Sigmoid colon (tissue), 7 donors: ENCODE measurements at places on chromosomes 6 and 20. TPM values are rescaled to one million over a fixed set of nuclear protein-coding genes. Genes with fewer than 3 reads are reported as not detected.

ZBTB12 gene
- 1.1 TPM for total RNA-seq

SMLR1 gene
- not detected for total RNA-seq

CRYBG1 gene
- 5.8 TPM for total RNA-seq

NKX2-2 gene
- total RNA-seq = not detected

CST7 gene
- not detected for total RNA-seq

DNA sequence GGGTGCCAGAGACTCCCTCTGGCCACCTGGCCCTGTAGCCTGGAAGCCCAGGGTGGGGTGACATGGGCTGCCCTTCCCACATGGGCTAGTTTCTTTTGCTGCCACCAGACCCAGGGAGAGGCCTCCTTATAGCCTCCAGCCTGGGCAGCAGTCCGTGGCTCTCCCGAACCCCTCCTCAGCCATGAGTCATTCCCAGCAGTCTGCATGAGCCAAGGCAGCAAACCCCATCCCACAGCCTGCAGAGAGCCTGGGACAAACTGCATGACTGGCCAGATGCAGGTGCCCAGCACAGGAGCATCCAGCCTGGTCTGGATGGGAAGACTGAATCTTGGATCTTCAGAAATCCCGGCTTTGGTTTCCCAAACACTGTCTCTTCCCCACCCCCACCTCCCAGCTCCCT, 75.7 kb downstream of the MRPL14 start:
- no peak for DNase-seq

GRCh38 chr6:161439093-161439492, 165.2 kb upstream of the AGPAT4 start:
- DNase-seq = peak; percentile 76

DNA sequence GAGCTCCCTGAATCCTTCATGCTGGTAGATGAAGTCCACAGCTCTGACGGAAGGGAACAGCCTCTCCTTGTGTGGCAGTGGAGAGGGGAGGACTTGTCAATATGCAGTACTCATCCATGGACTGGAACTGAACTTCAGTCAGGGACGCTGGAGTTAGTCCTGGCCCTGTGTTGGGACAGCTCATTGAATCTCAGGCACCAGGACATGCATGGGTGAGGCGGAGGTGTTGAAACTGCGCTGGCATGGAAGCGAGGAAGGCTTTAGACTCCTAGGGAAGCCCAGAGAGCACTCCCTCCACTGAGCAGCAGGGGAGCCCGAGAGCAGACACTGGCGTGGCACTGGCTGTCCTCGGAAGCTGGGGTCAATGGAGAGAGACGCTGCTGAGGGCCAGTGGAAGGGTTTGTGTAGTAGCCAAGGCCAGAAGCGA, 161.3 kb upstream of the GGTLC1 start:
- no peak for DNase-seq

DNA sequence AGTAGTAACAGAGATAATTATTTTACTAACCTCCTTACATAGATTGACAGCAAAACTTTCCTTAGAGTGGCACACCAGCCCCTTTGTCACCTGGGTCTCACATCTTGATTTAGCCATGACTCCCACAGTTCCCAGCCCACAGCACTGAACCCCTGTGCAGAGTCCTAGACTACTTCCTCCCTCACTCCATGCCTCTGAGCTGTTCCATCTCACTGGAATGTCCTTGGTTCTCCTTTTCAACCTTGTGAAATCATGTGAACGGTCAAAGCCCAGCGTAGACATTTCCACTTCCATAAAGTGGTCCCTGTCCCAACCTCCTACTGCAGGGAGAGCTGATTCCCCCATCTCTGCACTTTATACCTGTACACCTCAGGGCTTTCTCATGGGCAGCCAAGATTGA, 19.7 kb downstream of the CGA start:
- DNase-seq = no peak

- no peak for DNase-seq
Observed at GRCh38 chr20:41078329-41078728, 49.7 kb downstream of the TOP1 start.

DNA sequence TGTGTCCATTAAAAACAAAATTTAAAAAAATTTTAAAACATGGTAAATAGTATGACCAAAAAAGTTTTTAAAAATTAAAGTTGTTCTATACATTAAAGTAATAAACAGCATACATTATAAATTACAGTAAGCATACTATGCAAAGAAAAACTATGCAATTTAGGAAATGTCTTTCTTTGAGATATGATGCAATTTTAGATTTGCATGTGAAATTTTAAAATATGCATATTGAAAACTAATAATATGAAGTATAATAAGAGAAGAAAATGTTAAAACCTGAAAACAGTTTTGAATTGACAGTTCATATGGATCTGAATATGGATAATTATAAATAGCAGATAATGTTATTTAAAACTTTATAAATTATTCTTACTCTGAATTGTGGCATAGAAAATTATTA, 43.1 kb downstream of the ASCC3 start:
- DNase-seq = no peak

GRCh38 chr6:40848038-40848437, 191.0 kb downstream of the UNC5CL start:
- DNase-seq = no peak

- DNase-seq = peak; percentile 48
Observed at GRCh38 chr6:168043848-168044415, 35.1 kb downstream of the FRMD1 start.

- DNase-seq = no peak
Observed at GRCh38 chr6:96211341-96211740, 195.6 kb downstream of the FUT9 start.
